Stimulated activated CD8-positive, alpha-beta memory T cell treated with anti-CD3 and anti-CD28 coated beads, Interleukin-7, amount 100 ng/mL, for 1 hour (primary cell): ENCODE measurements at places on chromosomes 1 and 21.

DNA sequence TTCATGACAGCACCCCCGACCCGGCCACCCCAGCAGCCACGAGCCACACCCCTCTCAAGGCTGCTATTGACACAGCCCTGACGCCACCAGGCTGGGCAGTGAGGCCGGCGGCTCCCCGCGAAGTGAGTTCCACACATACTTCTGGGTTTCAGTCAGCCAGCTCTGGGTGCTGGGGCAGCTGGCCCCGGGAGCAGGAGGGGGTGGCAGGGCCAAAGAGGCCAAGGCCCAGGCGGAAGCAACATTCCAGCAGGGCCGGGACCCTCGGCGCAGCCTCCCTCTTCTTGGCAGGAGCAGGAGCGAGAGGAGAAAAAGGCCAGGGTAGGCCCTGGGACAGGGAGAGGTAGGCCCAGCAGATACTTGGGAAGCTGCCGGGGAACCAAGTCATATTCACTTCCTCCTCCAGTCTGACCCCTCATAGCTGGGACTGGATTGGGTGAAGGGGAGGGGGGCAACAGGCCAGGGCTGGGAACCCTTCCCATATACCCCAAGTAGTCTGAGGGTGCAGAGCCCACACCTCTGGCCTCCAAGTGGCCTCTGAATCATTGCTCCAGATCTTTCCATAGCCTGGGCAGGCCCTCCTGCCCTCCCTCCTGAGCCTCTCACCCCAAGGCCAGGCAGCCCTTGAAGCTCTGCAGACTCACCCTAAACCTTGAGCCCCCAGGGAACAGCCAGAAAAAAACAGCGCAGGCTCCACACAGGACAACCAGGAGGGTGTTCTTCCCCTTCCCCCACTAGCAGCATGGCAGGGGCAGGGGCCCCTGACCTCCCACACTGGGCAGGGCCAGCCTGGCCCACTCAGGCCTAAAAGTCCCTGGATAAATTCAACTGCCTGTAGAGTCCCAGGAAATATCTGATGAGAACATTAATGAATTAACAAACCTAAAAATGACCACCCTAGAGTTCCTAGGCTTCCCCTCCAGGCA, 5.7 kb downstream of the HSPG2 start:
- no peak for DNase-seq

GRCh38 chr1:66679140-66679539, 73.1 kb upstream of the DYNLT5 start:
- DNase-seq: no peak

DNA sequence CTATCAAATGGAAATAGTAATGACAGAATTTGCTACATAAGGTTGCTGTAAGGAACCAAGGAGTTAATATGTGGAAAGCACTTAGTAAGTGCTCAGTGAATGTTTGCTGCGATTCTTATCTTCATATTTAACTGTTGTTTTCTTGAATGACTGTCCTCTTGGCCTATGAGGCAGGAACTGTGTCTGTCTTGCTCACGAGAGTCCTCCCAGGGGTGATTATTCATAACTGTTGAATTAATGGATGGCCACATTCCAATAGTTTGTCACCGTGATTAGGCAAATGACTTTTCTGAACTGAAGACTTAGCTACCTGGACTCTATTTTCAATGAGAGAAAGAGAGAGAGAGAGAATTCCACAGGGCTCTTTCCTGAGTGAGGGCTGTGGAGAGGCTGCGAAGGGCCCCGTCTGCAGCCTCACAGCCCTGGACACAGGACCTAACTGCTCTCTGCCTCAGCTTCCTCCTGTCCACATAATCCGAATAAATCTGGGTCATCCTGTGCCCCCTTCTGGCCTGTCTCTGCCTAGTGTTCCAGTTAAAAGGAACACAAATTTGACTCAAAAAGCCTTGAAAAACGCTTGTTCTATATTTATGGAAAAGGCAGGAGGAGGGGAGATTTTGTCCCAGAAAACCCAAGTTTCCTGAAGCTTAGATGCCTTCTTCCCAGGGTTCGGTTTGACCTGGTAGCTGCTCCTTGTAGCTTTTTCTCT, 8.5 kb downstream of the EDN2 start:
- DNase-seq: no peak

DNA sequence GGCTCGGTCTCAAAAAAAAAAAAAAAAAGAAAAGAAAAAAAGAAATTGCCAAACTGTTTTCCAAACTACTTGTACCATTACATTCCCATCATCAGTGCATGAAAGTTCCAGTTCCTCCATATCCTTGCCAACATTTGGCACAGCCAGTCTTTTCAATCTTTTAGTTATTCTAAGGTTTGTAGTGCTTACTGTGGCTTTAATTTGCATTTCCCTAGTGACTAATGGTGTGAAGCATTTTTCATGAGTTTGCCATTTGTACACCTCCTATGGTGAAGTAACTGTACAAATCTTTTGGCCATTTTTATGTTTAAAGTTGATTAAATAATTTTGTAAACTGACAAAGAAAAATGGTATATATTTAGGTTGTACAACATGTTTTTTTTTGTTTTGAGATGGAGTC, 70.7 kb downstream of the DEGS1 start:
- no peak for DNase-seq

DNA sequence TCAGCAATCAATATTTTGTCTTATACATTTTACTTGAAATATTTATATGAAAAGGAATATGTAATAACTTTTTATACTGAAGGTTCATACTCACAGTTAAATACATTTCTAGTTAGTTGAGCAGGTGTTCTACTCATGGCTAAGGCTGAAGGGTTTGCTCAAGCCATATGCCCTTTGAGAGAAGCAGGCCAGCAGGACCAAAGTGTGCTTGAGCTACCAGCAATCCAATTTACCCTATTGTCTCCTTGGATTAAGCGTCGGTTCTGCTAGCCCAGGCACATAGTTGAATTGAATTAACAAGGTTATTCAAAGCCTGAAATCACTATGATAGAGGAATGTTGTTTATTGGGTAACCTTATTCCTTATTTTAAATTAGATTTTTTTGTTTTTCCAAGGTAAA, 151.5 kb upstream of the BACE2 start:
- DNase-seq: no peak

GRCh38 chr1:210776712-210777111, 357.2 kb downstream of the KCNH1 start:
- no peak for DNase-seq

DNA sequence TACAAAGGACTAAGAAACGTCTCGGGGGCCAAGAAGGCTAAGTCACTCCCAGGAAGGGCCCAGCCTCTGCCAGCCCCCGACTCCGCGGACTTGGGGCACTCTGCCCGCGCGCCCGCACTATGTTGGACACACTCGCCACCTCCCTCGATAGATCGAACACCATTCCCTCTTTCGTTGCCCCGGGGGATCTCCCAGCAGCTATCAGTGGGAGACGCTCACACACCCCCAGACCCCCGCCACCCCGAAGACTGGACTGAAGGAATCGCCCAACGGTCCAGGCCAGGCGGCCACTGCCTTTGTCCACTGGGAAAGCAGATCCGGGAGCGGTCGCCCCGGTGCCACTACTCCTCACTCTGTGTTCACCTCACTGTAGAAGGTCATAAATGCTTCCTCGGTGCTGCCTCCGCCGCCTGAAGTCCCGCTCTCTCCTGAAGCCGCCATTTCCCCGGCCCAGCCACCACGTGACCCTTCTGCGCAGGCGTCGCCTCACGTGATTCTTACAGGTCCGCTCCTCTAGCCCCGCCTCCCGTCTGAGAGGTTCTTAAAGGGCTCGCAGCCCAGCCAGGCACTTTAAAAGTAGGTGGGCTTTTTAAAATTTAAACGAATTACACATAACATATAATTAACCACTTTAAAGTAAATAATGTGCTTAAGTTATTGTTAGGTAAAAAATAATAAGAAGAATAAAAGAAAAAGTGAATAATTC, at the start of gene DNAJC8:
TSS of gene DNAJC8 (minus strand) at position 472 of the 706 bp plus-strand sequence. CDS start at position 441, 31 bp downstream.
- DNase-seq: peak; percentile 93

DNA sequence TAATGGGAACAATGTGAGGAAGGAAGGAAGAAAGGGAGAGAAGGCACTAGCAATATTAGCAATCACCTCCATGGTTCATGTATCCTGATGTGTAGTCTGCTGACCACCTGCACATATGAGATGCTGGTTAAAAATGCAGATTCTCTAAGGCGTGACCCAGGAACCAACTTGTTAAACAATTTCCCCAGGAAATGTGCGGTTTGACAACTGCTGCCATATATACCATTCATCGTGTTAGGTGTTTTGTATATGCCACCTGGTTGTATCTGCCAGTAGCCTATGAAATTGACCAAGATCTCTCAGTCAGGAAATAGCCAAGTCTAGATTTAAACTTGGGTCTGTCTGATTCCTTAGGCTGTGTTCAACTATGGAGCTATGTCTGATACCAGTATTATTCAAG, 4.1 kb downstream of the SEMA4A start:
- DNase-seq: no peak

DNA sequence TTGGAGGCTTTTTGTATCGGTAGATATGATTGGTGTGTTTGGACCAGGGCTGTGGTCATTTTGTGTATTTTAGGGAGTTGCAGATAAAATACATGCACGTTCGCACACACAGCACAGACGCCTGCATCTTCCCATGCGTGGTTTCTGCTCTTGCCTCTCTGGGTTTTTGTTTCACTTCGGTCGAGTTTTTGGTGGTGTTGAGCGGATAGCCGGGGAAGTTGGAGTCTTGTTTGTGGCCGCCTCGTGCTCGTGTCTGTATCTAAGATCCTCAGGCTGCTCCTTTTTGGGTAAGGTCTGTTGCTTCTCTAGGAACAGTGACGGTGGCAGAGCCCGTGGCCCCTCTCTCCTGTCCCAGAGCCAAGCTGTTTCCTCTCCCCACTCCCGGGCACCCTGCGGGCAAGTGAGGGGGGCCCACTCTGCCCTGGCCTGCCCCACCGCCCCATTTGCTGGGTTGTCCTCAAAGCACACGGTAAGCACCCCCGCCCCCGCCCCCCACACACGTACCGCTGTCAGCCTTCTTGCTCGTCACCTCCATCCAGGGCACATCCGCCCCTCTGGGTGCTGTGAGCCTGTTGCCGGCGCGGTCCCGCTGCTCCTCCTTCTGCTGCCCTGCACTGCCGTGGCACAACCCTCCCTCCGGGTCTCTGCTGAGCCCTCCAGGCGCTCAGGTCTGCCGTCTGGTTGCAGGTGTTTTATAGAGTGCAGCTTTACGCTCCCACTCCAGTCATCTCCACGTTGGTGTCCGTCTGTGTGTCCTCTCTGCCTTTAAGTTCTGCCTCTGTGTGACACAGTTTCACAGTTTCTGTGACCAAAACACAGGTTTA, 51.9 kb downstream of the AGPAT3 start:
- peak; percentile 25 for DNase-seq

GRCh38 chr1:46587069-46587468, 17.0 kb downstream of the MKNK1 start:
- DNase-seq: no peak

DNA sequence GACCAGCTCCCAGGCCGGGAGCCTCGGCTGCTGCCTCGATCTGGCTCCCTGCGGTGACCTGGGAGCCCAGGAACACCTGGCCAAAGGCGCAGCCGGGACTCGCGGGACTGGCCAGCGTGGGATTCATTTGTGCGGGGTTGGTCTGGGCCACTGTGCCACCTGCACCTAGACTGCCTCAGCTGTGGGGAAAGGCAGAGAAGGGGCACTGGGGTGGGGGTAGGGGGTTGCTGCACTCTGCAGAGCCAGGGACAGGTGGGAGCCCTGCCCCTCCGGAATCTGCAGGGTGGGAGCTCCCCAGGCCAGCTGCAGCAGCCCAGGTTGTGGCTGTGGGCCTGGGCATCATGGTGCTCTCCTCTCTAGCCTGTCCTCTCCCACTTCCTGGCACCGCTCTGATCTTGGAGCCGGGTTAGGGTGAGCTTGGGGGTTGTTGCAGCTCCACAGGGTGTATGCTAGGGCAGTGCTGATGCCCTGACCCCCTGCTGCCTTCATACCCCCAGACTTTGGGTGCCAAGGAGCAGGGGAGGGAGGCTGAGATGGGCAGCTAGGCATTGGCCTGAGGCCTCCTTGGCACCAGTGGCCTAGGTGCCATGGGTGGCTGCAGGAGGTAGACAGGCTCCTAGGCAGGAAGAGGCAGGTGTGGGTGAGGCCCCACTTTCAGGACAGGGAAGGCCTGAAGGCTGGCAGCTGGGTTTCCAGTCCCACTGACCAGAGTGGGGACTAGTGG, 57.5 kb upstream of the ETV3 start:
- no peak for DNase-seq

GRCh38 chr1:231629132-231629531, 2.5 kb downstream of the DISC1 start:
- DNase-seq: no peak

GRCh38 chr1:234272656-234273312, 100.5 kb upstream of the COA6 start:
- DNase-seq: no peak

DNA sequence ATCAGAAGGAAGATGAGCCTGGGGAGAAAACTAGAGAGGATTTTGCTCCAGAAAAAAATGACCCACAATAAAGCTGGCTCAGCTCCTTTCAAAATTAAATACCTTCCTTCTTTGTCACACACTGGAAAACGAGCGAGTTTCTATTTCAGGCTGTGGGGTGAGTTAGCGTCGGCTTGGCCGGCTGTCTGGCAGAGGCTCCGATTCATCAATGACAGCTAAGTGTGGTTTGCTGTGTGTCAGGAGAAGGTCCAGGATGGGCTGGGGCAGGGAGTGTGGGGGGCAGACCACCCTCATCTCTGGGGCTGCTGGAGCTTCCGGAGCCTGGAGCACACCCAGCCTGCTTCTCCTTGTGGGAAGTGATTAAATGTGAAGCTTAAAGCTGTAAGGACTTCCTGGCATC, 120.2 kb downstream of the ETS2 start:
- no peak for DNase-seq

DNA sequence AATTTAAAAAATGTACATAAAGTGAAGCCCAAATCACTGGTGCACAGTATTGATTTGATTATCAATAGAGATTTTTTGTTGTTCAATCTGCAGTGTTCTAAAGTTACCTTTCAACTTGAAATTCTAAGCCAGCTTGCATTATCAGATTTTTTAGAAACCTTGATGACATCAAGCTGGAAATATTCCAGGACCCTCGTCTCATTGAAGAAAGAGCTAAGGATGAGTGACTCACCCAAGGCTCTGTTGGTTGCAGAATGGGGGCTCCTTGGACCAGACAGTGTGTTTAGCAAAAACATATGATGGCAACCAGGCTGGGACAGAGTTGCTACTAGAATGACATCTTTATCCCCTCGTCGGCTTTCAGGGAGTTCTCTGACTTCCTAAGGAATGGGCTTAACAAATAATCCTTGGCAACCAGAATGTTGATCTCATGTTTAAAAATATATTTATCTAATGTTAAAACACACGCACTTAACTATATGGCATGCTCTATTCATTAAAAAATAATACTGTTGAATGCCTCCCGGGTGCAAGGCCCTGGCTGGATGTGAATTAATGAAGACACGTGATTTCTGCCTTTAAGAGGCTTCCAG, 79.7 kb downstream of the RUNX3 start:
- DNase-seq: no peak

GRCh38 chr1:243930822-243931671, 81.0 kb upstream of the AKT3 start:
- DNase-seq: no peak
